ENCODE measurements at places on chromosomes 5 and 9.
A peak's percentile ranks its signal among the peaks of the same experiment; 100 is the strongest.

DNA sequence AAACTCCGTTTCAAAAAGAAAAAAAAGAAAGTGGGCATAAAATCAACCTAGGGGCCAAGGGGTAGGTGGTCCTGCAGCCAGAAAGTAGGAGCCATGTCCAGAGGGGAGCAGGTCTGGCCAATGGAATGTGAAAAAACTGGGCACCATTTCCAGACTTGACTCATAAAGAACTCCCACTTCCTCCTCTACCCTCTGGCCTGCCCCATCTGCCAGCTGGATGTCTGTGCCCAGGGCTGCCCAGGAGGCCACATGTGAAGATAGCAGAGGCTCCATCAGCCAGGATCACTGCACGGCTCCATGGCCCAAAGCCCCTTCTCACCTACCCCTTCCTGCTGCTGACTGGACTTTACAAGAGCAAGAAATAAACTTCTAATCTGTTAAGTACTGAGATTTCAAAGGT, 42.1 kb upstream of the EEIG1 start:
- no peak for DNase-seq

DNA sequence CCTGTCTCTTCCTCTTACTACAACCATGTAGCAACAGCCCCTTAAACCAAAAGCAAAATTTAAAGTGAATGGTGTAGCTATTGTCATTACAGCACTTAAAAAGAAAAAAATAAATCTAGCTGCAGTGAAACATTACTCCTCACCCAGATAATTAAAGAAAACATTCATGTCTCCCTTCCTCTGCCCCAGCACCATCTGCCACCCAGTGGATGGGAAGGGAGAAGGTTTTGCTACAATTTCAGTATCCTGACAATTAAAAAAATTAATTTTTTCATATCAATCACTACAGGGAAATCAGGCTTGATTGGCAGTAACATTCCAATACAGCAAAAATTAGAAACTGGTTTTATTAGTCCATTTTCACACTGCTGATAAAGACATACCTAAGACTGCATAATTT, 147.4 kb upstream of the PUM3 start:
- DNase-seq: no peak

- DNase-seq: no peak
These were observed 421.5 kb upstream of the CDH10 start for GRCh38 chr5:25066239-25066638.

- no peak for DNase-seq
These were observed 39.5 kb downstream of the TENT4A start for GRCh38 chr5:6752782-6753181.

DNA sequence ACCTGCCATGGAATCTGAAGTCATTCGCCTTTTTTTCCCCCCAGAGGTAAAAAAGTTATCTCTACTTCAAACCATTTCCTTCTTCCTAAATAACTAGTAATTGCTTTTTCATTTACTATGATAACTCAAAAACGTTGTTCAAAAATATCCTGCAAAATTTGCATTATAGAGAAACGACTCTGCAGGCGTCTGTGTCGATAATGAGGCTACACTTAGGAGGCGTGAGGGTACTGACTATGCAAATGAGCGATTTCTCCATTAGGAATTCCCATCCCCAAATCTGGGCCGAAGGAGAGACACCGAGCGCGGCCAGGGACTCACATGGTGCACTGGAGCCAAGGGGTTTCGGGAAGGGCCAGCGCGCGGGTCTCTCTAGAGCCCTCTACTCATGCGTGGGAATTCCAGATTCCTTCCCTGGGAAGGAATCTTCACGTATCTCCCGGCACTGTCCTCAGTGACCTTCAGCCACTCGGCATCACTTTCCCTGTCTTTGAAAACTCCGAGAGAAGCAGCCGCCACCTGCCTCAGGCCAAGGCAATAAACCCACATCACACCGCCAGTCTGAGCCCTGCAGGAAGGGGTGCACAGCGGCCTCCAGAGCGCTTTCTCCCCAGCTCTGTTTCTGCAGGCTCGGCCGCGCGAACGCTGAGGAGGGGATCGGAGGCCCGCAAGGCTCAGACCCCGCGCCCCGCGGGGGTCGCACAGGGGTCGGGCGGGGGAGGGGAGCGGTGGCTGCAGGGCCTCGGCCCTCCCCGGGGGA, 718 bp upstream of the DENND4C start:
- DNase-seq: peak; percentile 61

DNA sequence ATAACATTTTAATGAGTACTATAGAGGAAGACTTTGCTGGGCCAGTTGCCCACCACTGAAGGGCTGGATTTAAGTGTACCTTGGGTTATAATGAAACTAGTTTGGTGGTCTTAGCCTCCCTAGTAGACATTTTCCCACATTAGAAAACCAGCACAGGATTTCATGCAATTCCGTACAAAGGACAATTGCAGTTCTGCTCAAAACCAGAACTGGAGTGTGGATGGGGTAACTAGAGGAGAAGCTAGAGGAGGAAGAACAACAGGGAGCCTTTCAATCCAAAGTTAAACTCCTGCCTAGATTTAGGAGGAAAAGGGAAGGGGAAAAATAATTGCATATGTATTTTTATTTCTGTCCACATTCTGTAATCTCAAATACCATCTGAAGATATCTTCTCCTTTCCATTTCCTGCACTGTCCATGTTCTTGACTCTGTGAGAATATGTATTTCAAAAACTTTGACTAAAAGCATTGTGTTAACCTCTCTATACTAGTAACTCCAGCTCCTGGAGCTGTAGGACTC, 97.5 kb upstream of the SSBP2 start:
- no peak for DNase-seq

GRCh38 chr9:95139126-95139525, 178.4 kb downstream of the FANCC start:
- DNase-seq: no peak

DNA sequence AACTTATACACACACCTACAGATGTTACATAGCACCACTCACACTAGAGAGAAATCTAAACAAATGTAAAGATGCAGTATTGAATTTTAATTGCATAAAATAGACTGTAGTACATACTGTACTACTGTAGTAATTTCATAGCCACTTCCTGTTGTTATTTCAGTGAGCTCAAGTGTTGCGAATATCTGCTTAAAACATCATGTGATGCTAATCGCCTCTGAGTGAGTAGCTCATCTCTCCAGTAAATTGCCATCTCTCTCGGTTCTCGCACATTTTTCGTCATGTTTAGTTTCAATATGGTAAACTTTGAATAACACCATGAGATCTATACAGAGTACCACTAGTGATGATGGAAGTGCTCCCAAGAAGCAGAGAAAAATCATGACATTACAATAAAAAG, 22.0 kb upstream of the ARHGEF28 start:
- DNase-seq: no peak

- no peak for DNase-seq
These were observed 3.9 kb downstream of the FAM13B start for GRCh38 chr5:138028971-138029365.

GRCh38 chr9:20226345-20226744, 396.0 kb downstream of the MLLT3 start:
- no peak for DNase-seq

DNA sequence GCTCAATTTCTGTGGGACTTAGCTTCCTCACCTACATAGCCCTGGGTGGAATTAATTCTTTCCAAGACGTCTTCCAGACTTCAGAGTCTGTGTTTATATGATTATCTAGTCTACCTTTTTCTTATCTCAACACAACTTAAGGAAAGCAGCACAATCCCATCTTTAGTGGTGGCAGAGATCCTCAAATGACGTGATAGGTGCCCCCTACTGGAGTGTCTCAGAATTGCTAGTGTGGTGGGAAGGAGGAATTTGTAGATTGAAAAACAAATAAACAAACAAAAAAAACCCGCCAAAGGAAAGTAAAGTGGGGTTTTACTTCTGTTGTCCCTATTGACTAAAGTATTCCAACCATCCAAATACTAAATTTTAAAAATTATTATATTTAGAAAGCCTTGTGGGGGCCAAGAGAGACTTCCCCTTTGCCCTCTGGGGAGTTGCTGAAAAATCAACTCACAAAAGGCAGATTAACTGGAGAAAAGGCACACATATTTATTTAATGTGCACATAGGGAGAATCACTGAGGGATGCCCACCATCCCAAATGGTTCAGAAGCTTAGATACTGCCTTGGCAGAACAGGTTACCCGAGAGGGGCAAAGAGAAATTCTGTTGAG, 283.3 kb downstream of the TMEM167A start:
- peak; percentile 13 for DNase-seq

GRCh38 chr5:131899686-131900085, 45.8 kb downstream of the MEIKIN start:
- no peak for DNase-seq

GRCh38 chr9:128706671-128707381, 4.5 kb downstream of the PKN3 start:
- DNase-seq: no peak

DNA sequence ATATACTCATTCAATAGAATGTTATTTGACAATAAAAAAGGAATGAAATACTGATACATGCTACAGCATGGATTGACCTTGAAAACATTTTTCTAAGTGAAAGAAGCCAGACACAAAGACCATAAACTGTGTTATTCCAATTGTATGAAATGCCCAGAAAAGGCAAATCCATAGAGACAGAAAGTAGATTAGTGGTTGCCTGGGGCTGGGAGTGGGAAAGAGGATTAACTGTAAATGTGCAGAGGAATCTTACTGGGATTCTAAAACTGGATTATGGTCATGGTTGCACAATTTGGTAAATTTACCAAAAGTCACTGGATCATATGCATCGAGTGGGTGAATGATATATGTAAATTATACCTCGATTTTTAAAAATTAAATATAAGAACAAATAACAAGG, 88.1 kb downstream of the GLIS3 start:
- no peak for DNase-seq

- DNase-seq: no peak
These were observed 7.8 kb upstream of the LCN1 start for GRCh38 chr9:135513351-135513846.

DNA sequence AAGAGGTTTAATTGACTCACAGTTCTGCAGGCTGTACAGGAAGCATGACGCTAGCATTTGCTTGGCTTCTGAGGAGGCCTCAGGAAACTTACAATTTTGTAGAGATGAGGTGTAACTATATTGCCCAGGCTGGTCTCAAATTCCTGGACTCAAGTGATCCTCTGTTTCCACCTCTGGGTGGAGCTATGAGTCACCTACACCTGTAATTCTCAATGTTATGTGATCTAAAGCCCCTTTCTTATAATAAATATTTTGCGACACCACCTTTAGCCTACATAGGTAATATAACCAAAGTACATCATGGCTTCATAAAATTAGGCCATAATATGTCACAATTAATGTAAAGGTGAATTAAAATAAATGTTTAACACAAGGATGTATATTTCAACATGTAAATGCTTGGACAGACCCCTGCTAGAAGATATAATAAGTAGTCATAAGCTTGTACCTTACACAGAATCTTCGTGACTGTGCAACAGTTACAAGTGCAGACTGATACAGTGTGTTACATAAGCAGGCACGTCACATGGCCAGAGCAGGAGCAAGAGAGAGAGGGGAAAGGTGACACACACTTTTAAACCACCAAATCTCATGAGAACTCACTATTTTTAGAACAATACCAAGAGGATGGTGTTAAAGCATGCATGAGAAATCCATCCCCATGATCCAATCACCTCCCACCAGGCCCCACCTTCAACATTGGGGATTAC, 29.8 kb upstream of the SPINK4 start:
- DNase-seq: no peak

DNA sequence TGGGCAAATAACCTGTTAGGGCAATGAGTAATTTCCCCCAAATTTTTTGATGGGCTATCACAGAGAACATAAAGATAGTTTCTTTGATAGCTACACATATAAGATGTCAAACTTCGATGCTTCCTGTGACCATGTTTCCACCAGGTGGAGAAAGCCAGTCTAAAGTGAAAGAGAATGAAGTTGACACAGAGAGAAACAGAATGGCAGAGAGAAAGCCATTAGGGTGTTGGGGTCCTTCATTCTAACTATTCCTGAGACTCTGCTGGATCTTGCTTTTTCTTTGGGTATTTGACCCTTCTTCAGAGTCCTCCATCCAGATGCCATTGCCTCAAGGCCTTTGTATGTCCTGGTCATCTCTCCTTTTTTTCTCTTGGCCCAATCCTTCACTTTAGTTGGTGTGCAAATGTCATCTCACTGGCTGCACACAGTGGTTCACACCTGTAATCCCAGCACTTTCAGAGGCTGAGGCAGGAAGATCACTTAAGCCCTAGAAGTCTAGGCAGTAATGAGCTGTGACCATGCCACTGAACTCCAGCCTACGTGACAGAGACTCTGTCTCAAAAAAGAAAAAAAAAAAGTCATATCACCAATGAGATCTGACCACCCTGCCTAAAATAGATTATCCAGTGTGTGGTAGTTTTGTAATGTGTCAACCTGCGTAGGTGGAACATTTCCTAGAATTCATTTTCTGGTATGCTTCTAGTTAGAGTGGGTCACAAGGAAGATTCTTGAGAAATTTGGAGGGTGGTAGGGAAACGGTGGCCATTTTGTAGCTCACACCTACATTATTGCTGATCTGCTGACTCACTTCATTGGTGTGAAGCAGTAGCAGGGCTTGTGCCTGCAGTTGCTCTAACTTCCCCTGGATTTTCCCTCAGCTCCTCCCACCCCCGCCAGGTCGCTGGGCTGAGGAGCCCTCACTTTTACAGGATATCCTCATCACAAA, 20.8 kb upstream of the KIF2A start:
- DNase-seq: peak; percentile 49
